B cell (primary cell): ENCODE measurements at places on chromosomes 6 and 20. TPM values are rescaled to one million over a fixed set of nuclear protein-coding genes. Genes with fewer than 3 reads are reported as not detected.
A peak's percentile ranks its signal among the peaks of the same experiment; 100 is the strongest.

- no peaks in the 10 kb centered on the region for H3K36me3 ChIP-seq
- no peaks in the 10 kb centered on the region for H3K27me3 ChIP-seq
- peak overlapping the region; percentile 59 for H3K27ac ChIP-seq
- DNase-seq, result no peak
These were observed 8.5 kb upstream of the SRC start for GRCh38 chr20:37337208-37337991.

DNA sequence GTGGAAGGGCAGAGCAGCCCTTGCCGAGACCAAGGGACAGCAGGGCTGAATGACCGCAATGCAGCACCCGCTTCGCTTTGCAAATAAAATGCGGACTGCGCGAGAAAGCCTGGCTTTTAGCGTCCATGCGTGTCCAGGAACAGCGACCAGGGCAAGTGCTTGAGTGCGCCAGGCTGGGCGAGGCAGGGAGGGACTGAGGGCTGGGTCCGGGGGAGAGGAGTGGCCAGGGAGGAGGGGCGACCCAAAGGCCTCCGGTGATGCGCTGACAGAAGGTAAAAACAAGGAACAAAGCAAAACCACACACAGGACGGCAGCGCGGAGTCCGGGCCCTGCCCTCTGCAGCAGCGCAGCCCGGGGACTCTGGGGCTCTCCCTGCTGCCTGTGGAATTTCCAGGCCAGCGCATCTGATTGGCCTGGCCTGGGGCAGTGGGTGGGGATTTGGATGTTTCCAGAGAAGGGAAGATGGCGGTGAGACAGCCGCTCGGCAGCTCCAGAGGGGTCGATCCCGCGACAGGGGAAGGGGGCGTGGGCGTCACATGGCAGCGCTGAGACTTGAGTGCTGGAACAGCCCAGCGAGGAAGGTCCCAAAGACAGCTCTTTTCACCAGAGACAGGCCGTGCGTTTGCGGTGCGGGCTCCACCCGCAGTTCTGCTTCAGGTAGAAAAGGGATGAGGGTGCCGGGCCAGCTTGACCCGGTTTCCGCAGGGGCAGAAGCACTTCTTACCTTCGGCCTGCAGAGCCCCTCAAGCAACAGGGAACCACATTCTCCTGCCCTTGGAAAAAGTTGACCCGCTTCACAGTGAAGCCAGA lies 51.8 kb downstream of the SSR1 start:
- no peaks in the 10 kb centered on the region for H3K36me3 ChIP-seq
- peaks cover 18% of the 10 kb centered on the region for H3K4me1 ChIP-seq

The OPRM1 gene
- total RNA-seq, result not detected in 2 replicates

The ZC2HC1B gene
- total RNA-seq, result 0.84 and 0.92 TPM in 2 replicates

The COL9A1 gene
- total RNA-seq, result not detected in 2 replicates

The SLC17A3 gene
- not detected in 2 replicates for total RNA-seq

GRCh38 chr6:55276745-55277530 lies 50.3 kb upstream of the GFRAL start:
- H3K27me3 ChIP-seq, result no peaks in the 10 kb centered on the region
- H3K36me3 ChIP-seq, result no peaks in the 10 kb centered on the region
- no peaks in the 10 kb centered on the region for H3K4me1 ChIP-seq
- H3K4me3 ChIP-seq, result no peak overlapping the region
- no peak overlapping the region for H3K27ac ChIP-seq
